ENCODE measurements at places on chromosomes 11 and 22. TPM values are rescaled to one million over a fixed set of nuclear protein-coding genes. Genes with fewer than 3 reads are reported as not detected.

DNA sequence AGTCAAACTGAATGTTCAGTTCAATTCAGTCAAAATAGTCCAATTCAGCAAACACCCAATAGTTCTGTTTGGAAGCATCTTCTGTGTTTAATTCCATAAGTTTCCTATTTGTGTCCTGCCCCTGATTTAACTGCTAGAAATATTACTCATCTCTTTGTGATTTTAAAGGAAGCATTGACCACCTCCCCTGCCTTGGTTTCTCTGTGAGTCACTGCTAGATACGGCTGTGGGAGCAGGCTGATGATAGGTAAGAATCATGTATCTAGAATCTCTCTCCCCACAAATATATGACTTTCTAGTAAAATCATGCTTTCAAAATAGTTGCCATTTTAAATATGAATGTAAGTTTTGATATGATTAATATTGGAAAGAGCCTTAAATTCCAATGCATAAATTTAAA is 888.5 kb downstream of the NTM start:
- no peak overlapping the region for H3K27ac ChIP-seq
- H3K4me3 ChIP-seq = no peak overlapping the region
- H3K27me3 ChIP-seq = no peaks in the 10 kb centered on the region
- no peak for DNase-seq
- no peaks in the 10 kb centered on the region for H3K4me1 ChIP-seq

SLC25A45 gene
- 6.9 TPM for total RNA-seq

ARHGEF17 gene
- total RNA-seq = 13.4 TPM

DNA sequence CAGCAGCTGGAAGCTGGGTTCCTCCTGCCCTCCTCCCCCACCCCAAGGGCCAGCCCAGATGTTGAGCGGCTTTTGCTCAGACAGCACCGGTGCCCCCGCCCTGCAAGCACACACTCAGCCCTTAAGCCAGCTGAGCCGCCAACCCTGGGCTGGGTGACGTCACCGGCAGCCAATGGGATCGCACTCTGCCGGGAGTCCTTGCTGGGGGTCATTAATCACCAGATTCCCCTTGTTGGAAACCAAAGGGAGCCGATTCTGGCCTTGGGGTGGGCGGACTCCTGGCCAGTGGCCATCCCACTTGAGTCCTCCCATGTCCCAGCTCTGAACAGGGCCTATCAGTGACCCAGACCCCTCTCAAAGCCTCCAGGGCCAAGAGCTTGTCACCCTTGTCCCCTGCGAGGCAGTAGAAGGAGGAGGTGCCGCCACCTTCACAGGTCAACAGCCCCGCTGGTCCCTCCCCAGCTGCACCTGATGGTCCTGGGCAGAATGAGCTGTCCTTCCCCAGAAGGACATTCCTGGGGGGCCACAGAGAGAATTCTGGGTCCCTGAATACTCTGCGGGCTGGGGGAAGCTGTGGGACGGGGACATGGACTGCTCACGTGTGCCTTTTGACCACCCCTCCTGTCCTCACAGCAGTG is 7.4 kb downstream of the DUSP8 start:
- peaks cover 14% of the 10 kb centered on the region for H3K4me1 ChIP-seq
- DNase-seq = peak; percentile 67
- no peak overlapping the region for H3K27ac ChIP-seq

DUSP8 gene
- total RNA-seq = 21.8 TPM

GRCh38 chr11:70383664-70384565 is 14.4 kb upstream of the CTTN start:
- H3K4me3 ChIP-seq = no peak overlapping the region
- no peaks in the 10 kb centered on the region for H3K27me3 ChIP-seq
- peaks cover 13% of the 10 kb centered on the region for H3K36me3 ChIP-seq
- no peaks in the 10 kb centered on the region for H3K4me1 ChIP-seq

- no peak for DNase-seq
- H3K27ac ChIP-seq = no peak overlapping the region
- H3K27me3 ChIP-seq = no peaks in the 10 kb centered on the region
- no peaks in the 10 kb centered on the region for H3K36me3 ChIP-seq
- H3K4me3 ChIP-seq = no peak overlapping the region
- no peaks in the 10 kb centered on the region for H3K4me1 ChIP-seq
These were observed 26.2 kb upstream of the CLDN5 start for GRCh38 chr22:19550382-19550781.

DNA sequence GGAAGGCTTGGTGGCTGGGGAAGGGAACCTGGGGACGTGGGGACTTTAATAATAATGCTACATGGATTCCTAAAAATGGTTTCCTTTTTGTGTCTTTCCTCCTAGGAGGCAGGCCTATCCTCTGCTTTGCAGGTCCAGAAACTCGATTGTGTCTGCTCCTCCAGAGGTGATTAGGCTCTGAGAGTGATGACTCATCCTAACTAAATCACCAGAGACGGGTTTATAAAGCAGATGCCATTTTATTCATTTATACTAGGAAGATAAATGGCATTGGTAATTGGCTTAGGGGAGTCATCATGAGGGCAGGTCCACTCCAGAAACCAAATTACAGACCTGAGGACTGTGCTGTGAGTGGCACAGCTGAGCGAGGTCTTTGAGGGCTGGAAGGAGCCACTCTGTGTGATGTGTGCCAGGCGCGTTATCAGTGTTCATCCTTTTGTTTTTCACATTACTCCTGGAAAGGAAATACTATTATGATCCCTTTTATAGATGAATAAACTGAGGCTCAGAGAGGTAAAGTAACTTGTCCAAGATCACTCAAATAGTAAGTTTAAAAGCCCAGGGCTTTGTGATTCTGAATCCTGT is 7.1 kb downstream of the NLRX1 start:
- no peaks in the 10 kb centered on the region for H3K36me3 ChIP-seq
- H3K27ac ChIP-seq = no peak overlapping the region
- DNase-seq = no peak

DNA sequence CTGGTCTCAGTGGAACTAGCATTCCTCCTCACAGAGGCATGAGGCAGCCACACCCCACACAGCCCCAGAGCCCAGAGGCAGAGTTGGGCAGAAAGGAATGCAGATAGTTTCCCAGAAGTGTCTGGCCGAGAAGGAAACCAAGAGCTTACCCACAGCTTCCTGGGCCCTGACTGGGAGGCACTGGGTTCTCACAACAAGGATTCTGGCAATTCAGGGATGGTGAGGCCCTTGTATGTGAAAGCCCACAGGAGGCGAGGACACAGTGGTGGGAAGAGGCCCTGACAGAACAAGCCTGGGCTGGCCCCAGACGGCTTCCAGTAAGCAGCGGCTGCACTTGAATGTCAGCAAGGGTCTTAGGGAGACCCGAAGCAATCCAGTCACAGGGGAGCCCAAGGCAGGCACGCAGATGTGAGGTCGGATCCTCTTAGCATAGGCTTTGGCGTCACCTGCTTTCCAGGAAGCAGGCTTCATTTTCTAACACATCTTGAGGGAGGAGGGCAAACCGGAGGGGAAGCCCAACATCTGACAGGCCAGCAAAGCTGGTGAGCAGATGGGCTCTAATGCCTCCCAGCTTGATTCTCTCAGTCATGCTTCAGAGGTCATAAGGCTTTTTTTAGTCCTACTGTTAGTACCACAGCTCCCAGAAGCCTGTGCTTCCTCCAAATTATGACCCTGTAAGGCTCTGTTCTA is 78.3 kb upstream of the AKIP1 start:
- no peak overlapping the region for H3K4me3 ChIP-seq
- peak overlapping the region; percentile 62 for H3K27ac ChIP-seq
- no peaks in the 10 kb centered on the region for H3K27me3 ChIP-seq
- no peak for DNase-seq
- no peaks in the 10 kb centered on the region for H3K4me1 ChIP-seq

DNA sequence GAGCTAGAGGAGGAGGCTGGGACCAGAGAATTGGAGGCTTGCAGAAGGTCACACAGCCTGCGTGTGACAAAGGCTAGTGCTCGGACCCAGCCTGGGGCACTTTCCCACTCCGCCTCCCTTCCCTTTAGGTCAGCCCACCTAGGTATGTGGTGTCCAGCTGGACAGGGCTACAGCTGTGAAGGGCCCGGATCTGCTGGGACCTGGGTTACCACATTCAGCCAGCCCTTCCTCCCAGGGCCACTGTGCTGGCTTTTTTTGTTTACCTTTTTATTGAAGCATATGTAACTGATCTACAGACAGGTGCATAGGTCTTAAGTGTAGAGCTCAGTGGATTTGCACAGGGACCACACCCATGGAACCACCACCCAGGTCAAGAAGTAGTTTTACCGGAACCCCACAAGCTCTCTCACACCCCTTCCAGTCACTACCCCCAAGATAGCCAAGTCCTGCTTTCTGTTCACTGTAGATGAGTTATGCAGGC is 8.7 kb downstream of the CAPN5 start:
- no peaks in the 10 kb centered on the region for H3K36me3 ChIP-seq
- H3K27ac ChIP-seq = peak overlapping the region; percentile 95
- peaks cover 49% of the 10 kb centered on the region for H3K4me1 ChIP-seq
- DNase-seq = peak; percentile 85

DNA sequence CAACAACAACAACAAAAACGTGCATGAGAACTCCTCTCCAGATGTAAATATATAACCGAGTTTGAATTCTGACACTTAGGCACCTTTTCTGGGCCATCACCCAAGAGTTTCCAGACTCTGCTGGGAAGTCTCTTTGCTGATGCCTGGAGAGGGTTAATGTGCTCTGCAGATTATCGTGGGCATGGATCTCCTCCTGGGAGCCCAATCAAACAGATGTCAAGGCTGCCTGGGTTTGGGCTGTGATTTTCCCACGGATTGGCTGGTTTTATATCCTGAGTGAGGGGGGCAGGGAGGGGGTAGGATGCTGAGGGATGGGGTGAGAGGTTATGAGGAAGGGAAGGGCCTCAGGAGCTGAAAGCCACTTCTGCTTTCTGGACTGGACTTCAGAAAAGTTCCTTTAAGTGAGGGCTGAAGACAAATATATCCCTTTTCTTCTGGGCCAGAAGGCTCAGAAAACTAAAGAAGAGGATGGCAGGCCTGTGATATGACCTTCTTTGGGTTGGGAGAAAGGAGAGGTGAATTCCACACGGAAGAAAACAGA is 4.2 kb downstream of the ELF5 start:
- H3K4me1 ChIP-seq = no peaks in the 10 kb centered on the region
- no peak overlapping the region for H3K4me3 ChIP-seq
- DNase-seq = no peak
- H3K27me3 ChIP-seq = no peaks in the 10 kb centered on the region

MUC15 gene
- 0.12 TPM for total RNA-seq

DNA sequence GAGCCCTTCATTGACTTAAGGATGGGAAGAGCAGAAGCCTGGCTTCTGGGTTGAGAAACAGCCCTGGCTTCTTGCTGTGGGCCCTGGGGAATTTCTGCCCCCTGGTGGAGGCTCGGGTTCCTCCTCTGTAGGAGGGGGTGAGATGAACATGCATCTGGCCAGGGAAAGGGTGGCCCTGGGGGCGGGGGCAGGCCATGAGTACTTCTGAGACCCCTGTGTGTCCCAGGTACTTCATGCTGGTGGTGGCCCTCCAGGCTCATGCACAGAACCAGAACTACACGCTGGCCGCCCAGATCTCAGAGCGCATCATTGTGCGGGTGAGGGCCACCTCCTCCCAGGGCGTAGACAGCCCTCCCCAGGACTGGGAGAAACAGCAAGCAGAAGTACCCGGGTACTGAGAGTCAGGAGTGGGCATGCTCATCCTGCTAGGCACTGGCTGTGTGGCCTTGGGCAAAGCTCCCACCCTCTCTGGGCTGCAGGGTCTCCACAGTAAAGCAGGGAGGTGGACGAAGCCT is 15.8 kb downstream of the TMEM258 start:
- H3K27ac ChIP-seq = no peak overlapping the region
- H3K27me3 ChIP-seq = no peaks in the 10 kb centered on the region

DNA sequence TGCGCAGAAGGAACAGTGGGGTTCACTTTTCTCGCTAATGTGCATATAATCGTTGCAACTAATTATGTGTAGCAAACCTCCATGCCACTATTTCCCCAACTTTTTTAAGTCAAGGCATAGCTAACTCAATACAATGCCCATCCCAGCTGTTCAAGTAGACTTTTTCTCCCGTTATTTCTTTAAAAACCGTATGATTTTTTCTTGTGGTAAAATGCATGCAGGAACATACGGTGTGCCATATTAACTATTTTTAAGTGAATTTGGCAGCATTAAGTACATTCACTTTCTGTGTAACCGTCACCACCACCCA is 2.8 kb upstream of the DUSP8 start:
- no peaks in the 10 kb centered on the region for H3K36me3 ChIP-seq
- H3K4me3 ChIP-seq = no peak overlapping the region
- H3K4me1 ChIP-seq = no peaks in the 10 kb centered on the region
- H3K27ac ChIP-seq = peak overlapping the region; percentile 87
- H3K27me3 ChIP-seq = no peaks in the 10 kb centered on the region

- H3K4me3 ChIP-seq = no peak overlapping the region
- no peaks in the 10 kb centered on the region for H3K27me3 ChIP-seq
- no peak for DNase-seq
- H3K27ac ChIP-seq = no peak overlapping the region
- no peaks in the 10 kb centered on the region for H3K36me3 ChIP-seq
These were observed 161.8 kb downstream of the SOX6 start for GRCh38 chr11:16194566-16194965.

DNA sequence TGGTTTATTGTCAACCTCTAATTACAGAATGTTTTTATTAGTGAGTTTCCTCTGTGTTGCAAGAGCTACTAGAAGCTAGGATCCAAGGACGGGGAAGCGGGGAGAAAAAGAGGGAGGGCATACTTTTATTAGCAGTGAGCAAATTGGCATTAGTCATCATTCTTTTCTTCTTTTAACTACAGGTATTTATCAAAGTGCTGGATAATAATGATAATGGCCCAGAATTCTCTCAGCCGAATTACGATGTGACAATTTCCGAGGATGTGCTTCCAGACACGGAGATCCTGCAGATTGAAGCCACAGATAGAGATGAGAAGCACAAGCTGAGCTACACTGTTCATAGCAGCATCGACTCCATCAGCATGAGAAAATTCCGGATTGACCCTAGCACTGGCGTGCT is 179.7 kb upstream of the MTNR1B start:
- H3K27ac ChIP-seq = no peak overlapping the region
- H3K27me3 ChIP-seq = no peaks in the 10 kb centered on the region

All from colonic mucosa (tissue), 4 donors.